Suppressor macrophage (primary cell): ENCODE measurements at places on chromosomes 11 and 22.
A peak's percentile ranks its signal among the peaks of the same experiment; 100 is the strongest.

- no peak for DNase-seq
Measured at GRCh38 chr11:93490996-93491618, 52.1 kb downstream of the SMCO4 start.

- no peak for DNase-seq
Measured at GRCh38 chr11:2811206-2812091, 74.1 kb downstream of the CDKN1C start.

DNA sequence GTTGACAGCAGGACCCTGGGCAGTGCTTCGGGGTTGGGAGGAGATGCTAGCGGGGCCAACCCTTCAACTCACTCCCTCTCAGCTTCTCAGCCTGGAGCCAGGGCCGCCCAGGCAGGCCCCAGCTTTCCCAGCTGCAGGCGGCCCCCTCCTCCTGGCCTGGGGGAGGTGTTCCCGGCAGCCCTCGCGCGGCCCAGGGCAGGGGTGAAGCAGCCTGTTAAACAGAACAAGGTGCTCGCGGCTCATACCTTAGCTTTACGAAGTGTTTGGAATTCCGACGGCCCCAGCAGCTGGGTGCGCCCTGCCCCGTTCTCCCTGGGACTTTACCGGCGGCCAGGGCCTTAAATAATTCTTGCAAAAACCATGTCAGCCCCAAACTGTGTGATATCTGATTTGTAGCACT, 17.2 kb downstream of the MRPL23 start:
- no peak for DNase-seq

GRCh38 chr22:28783786-28784671, 11.5 kb downstream of the CCDC117 start:
- DNase-seq, result peak; percentile 37

DNA sequence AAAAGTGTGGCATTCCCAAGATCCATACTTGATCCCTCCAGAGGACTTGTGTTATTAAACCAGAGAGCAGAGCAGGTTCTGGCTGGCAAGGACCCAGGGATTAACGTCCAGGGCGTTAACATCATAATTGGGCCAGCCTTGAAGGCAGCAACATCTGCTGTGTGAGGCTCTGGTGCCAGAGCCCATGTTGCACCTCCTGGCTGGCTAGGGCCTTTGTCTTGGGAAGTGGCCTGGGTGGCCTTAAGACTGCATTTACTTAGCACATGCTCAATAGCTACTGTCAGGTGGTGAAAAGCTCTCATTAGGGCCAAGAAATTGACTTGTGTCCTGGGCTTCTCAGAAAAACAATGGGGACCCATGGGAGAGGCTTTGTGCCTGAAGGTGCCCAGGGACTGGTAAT, 66.6 kb downstream of the CACNG2 start:
- no peak for DNase-seq

- no peak for DNase-seq
Measured at GRCh38 chr11:96026310-96026709, 102.4 kb upstream of the MTMR2 start.

- DNase-seq, result peak; percentile 68
Measured at GRCh38 chr11:62433141-62433903, 14.5 kb downstream of the SCGB1A1 start.

- peak; percentile 52 for DNase-seq
Measured at GRCh38 chr11:61041755-61042518, 60.4 kb upstream of the CD5 start.

DNA sequence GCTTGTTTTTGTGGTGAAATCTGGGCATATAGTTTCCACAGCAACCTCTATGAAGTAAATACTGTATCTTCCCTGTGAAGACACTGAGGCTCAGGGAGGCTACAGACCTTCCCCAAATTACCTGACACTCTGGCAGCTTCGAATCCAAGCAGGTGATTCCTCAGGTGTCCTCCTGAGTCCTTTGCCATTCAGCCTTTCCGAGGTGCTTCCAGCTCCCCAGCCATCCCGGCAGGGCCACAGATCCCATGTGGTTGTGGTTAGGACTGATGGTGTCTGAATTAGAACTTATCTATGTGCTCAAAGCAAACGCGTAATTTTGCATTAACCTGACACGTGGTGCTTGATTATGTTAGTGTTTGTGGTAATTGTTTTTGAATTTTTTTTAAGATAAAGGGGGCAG, 785.6 kb downstream of the BRD1 start:
- DNase-seq, result no peak

GRCh38 chr11:3002871-3003270, 10.7 kb upstream of the NAP1L4 start:
- DNase-seq, result no peak

- DNase-seq, result peak; percentile 55
Measured at GRCh38 chr11:109911488-109911887, 181.7 kb upstream of the ZC3H12C start.

- no peak for DNase-seq
Measured at GRCh38 chr11:75323609-75324008, 27.9 kb downstream of the ARRB1 start.

DNA sequence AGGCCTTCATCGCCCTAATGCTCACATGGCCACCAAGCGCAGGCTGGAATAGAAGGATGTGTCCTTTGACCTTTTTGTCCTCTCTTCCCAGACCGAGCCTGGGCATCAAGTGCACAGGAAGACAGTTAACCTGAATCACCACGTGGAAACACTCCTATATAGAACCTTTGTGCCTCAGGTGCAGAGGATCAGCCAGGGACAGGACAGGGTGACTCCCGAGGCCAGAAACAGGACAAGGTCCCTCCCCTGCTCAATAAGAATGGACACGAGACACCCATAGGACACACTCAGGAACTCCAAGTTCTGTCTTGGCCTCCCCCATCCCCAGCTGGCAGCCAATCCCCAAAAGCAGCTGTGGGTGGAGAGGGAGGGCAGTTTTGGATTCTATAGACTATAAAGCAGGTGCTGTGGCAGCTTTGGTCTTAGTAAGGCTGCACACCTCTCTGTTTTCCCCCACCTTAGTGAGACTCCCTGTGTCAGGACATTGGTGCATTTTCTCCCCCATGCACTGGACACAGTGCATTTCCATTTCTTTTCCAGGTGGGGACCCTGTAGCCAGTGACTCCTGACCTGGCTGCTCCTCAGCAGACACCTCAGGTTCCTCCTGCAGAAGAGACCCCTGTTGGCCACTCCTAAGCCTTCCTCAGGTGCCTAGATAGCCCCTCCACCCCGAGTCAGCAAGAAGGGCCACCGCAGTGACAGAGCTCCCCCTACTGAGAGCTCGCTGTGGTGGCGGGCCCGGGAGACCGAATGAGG, 43.6 kb upstream of the POU2AF1 start:
- DNase-seq, result peak; percentile 10

DNA sequence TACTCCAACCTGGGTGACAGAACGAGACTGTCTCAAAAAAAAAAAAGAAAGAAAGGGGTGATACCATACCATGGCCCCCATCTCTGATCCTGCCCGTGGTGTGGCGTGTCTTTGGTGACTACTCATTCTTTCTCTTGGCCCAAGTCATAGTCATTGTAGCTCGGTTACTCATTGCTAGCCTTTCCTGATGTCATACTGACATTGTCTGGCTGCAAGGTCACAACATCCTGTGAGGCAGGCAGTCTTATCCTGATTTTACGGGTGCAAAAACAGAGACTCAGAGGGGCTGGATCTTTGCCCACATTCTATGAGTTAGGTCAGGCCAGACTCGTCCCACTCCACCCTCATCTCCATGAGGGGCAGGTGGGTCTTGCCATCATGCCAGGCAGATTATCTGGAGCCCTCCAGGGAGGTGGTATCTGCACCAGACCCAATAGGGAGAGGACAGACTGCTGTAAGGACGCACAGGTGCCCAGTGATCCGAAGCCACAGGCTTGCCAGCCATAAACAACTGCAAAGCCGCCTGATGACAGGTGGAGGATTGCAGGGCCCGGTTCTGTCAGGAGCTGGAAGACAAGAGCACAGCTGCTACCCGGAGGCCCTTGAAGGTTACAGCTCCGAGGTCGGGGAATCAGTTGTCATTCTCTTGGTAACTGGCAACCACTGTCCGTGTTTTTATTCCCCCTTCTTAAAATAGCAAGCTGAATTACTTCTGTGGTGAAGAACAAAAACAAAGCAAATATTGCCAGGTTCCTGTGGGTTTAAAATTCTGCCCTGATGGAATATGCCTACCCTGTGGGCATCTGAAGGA, 13.8 kb downstream of the TOM1 start:
- no peak for DNase-seq

GRCh38 chr22:30866811-30867271, 101.7 kb downstream of the MORC2 start:
- DNase-seq, result no peak

- DNase-seq, result no peak
Measured at GRCh38 chr11:58134151-58134550, 8.8 kb upstream of the OR9I1 start.

DNA sequence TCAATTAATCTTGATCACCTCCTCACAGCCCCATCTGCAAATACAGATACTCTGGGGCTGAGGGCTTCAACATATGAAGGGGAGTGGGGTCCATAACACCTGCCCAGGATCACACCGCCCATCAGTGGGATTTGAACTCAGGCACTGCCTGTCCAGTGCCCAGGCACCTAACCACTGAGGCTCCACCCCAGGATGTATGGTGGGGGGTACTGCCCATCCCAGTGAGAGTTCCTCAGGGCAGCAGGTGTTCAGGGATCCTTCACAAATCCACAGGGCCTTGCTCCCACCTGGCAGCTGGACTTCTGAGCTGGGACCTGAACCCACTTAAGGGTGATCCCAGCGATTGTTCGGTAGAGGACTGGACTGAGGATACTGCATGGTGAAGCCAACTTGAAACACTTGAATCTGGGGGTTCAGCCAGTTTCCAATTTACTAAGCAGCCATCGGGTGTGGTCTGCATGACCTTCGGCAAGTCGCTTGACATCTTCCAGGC, 33.3 kb downstream of the PRDM11 start:
- no peak for DNase-seq

- no peak for DNase-seq
Measured at GRCh38 chr11:31641477-31642062, 132.0 kb downstream of the ELP4 start.

GRCh38 chr11:81772166-81772565, 961.5 kb downstream of the FAM181B start:
- DNase-seq, result no peak

GRCh38 chr11:122749005-122749687, 89.2 kb upstream of the CRTAM start:
- DNase-seq, result peak; percentile 88

DNA sequence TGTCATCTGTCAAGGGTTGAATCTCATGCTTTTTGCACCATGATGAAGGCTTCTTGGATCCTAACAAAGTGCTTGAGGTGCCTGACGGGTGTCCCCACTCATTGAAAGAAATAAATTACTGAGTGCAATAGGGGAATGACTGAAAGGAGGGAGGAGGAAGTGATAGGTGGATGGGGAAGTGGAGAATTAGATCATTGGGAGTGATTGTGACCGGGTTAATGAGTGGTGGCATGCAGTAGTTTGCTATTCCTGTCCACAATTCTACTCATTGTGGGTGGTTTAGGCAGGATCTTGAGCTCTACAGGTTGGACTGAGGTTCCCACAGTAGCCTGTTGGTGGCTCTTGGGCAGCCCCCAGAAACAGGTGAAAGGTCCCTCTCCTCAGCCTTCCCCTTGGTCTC, 44.3 kb downstream of the THAP12 start:
- DNase-seq, result peak; percentile 22

GRCh38 chr11:94588366-94588942, 21.3 kb downstream of the PIWIL4 start:
- DNase-seq, result no peak

GRCh38 chr11:6319704-6320410, 444 bp downstream of the CAVIN3 start:
- DNase-seq, result peak; percentile 62

DNA sequence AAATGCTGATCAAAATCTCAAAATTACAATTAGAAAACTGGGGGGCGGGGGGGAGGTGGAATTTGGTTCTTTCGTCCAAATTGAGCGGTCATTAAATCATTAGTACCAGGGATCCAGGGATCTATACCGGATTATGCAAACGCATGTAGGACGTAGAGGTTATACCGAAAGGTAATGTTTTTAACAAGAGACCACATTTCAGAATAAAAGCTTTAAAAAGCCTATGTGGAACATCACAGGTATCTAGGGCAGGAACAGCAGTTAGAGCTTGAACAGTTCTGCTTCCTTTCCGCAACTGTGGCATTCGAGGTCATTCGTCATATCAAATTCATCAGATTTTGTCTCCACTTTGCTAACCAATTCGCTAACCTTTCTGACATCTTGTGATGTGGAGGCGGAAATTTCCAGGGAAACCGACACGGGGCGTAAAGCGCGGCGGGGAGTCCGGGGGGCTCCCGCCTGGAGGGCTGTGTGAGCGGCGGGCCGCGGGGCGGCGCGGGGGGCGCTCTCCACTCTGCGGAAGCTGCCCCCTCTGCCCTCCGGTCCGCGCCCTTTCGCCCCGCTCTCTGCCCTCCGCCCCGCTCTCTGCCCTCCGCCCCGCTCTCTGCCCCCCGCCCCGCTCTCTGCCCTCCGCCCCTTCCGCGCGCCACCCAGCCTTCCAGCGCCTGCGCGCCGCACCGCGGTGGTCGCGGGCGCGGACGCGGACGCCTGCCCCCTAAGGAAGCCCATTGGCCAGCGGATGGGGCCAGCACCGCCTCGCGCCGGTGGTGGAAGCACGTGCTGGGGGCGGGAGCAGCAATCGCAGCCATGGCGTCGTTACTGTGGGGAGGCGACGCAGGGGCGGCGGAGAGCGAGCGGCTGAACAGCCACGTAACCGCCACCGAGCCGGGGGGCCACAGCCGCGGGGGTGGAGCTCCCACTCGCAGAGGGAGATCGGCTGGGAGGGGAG, at the start of gene DDX25:
DDX25 (plus strand) TSS at position 798 of the 949 bp plus-strand sequence; CDS start at position 808, 10 bp downstream.
- DNase-seq, result peak; percentile 2

DNA sequence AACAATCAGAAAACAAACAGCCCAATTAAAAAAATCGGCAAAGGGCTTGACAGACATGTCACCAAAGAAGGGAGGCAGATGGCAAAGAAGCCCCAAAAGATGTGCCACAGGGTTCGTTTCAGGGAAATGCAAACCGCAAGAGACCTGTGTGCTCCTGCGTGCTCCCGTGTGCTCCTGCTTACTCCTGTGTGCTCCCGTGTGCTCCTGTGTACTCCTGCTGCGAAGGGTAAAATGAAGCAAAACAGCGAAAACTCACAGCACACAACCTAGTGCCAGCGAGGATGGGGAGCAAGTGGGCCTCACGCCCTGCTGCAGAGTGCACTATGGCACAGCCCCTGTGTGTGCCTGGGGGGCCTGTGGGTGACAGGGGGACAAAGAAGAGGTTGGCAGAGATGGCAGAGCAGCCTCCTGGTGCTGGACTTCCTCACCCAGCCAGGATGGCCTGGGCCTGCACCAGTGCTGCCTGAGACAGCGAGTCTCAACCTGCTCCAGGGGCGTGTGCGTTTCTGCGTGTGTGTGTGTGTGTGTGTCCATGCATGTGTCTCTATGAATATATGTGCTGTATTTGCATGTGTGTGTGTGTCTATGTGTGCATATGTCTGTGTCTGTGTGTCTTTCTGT, 14.0 kb downstream of the ASCL2 start:
- no peak for DNase-seq

- peak; percentile 81 for DNase-seq
Measured at GRCh38 chr11:64861227-64861975, 16.9 kb upstream of the CDC42BPG start.

DNA sequence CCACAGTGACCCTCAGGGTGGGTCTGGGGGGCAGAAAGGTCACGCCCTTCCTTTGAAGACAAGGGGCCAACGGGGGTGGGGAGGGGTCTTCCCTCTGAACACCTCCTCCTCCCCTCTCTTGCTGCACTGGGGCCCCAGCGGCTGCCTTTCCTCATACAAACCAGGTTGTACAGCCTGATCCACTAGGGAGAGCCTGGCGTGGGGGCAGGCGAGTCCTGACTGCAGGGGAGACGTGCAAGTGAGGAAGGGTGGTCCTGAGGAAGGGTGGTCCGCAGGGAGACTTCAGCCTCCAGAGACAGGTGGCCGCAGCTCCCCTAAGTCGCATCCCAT, 43.6 kb upstream of the LINC01488 start:
- DNase-seq, result no peak
